Activated B cell treated with CpG ODN at 0.5 μM for 24 hours (primary cell): ENCODE measurements at places on chromosomes 16 and 17.
A peak's percentile ranks its signal among the peaks of the same experiment; 100 is the strongest.

DNA sequence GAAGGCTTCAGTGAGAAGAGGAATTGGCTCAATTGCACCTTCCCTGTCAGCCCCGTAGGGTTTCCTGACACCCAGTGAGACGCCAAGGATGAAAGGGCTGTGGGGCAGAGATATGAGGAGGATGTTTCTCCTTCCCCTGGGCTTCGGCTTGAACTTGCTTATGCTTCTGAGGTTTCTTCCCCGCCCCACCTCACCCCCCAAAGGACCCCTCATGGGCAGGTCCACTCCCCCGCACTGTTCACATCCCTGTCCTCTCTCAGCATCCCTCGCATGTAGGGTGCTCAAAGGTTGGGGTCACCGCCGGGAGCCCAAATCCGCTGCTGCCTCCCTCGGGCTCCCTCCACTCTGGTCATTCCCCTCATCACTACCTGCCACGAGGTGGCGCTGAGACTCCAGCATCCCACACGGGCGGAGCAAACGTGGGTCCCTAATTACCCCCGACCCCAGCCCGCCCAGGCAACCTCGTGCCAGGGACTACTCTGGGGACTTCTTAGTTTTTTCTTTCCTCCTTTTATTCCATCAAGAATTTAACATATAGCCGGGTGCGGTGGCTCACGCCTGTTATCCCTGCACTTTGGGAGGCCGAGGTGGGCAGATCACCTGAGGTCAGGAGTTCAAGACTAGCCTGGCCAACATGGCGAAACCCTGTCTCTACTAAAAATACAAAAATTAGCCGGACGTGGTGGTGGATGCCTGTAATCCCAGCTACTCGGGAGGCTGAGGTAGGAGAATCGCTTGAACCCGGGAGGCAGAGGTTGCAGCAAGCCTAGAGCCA is 3.3 kb upstream of the TRARG1 start:
- H3K27ac ChIP-seq: no peak overlapping the region
- no peaks in the 10 kb centered on the region for H3K36me3 ChIP-seq
- peak; percentile 65 for DNase-seq
- peak overlapping the region; percentile 65 for H3K4me3 ChIP-seq
- peaks cover 8% of the 10 kb centered on the region for H3K27me3 ChIP-seq

DNA sequence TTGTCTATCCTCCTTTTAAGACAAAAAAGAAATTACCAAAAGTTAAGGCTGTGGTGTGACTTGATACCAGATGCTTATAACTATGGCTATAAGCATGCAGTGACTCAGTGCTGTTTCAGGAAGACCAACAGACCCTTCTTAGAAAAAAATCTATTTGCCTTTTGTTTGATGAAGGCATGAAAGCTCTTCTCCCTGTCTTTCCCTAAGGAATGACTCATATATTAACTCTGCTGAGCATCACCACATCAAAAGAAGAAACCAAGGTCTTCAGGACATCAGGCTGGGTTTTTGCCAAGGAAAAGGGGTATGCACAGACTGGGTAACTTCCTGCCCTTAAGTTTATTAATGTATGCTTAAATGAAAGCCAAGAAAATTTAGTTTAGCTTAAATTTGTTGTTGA is 47.1 kb downstream of the VMP1 start:
- no peaks in the 10 kb centered on the region for H3K27me3 ChIP-seq
- peaks cover 18% of the 10 kb centered on the region for H3K4me1 ChIP-seq
- H3K27ac ChIP-seq: peak overlapping the region; percentile 56
- H3K36me3 ChIP-seq: peaks cover 24% of the 10 kb centered on the region
- no peak for DNase-seq

GRCh38 chr16:70746708-70747424 is 54.1 kb downstream of the VAC14 start:
- no peak for DNase-seq
- no peaks in the 10 kb centered on the region for H3K27me3 ChIP-seq
- H3K4me1 ChIP-seq: peaks cover 5% of the 10 kb centered on the region
- no peak overlapping the region for H3K4me3 ChIP-seq
- peaks cover 52% of the 10 kb centered on the region for H3K36me3 ChIP-seq
- no peak overlapping the region for H3K27ac ChIP-seq

DNA sequence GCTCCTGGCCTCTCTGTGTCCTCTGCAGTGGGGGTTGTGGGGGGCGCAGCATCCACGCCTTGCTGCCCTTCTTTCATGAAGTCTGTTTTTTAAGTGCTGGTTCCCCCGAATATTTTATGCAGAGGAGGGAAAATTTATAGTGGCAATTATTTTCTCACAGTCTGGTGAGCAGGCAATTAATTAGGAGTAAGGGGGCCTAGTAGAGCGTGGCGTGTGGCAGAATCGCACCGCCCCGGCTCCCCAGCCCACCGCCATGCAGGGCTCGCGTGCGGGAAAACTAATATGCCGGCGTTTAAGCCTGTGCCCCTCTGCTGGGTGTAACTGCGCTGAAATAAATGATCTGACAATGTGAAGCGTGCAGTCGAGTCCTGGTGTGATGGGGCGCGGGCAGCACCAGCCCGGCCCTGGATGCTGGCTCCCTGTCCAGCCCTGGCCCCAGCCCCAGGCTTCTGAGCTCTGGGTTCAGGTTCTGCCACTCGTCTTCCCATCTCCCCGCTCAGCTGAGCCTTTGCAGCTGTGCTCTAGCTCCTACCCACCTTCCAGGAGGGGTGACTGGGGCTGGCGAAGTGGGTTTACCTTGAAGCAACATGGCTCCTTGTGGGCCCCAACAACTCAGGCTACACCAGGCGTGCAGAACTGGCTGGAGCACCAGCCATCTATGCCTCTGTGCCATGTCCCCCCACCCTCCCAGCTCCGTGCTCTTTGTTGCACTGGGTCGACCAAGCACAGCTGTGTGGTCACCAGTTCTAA is 13.8 kb downstream of the ENGASE start:
- H3K36me3 ChIP-seq: peaks cover 29% of the 10 kb centered on the region
- H3K27ac ChIP-seq: no peak overlapping the region
- no peaks in the 10 kb centered on the region for H3K4me1 ChIP-seq
- DNase-seq: no peak

DNA sequence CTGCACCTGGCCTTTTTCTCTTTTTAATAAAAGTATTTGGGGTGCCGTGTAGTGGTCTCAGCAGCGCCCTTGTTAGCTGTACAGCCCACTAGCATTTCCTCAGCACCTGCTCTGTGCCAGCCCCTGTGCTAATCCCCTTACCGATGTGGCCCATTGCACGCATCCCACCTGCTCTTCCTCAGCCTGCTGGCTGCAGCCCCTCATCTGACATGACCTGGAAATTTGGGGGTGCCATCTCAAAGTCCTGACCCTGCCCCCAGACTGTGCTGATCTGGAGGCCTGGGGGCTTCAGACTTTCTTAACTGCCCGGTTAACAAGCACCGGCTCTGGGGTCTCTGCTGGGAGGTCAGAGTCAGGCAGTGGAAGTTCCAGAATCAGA is 10.4 kb downstream of the GPRC5C start:
- no peak for DNase-seq
- H3K27me3 ChIP-seq: peaks cover 7% of the 10 kb centered on the region
- H3K36me3 ChIP-seq: peaks cover 1% of the 10 kb centered on the region
- peak overlapping the region; percentile 63 for H3K4me3 ChIP-seq
- peaks cover 23% of the 10 kb centered on the region for H3K4me1 ChIP-seq

DNA sequence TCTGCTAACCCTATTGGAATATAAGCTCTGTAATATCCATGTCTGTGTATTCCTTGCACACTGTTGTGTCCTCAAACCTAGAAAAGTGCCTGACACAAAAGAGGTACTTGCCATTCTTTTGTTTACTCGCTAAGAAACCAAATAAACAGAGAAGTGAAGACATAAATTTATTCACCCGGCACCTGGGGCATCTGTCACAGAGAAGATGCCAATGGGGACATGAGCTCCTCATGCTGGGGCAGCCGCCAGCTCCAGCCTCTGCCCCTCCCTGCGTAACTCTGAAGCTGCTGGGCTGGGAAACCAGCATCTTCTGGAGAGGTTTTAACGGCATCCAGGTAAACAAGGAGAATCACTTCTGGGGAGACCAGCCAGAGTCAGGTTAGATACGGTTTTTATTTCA is 15.1 kb upstream of the CDRT4 start:
- no peaks in the 10 kb centered on the region for H3K36me3 ChIP-seq
- H3K4me3 ChIP-seq: no peak overlapping the region
- no peaks in the 10 kb centered on the region for H3K4me1 ChIP-seq
- no peak for DNase-seq
- no peak overlapping the region for H3K27ac ChIP-seq

GRCh38 chr17:68584581-68585303 is 16.4 kb downstream of the FAM20A start:
- H3K36me3 ChIP-seq: no peaks in the 10 kb centered on the region
- no peak for DNase-seq
- H3K4me3 ChIP-seq: no peak overlapping the region

DNA sequence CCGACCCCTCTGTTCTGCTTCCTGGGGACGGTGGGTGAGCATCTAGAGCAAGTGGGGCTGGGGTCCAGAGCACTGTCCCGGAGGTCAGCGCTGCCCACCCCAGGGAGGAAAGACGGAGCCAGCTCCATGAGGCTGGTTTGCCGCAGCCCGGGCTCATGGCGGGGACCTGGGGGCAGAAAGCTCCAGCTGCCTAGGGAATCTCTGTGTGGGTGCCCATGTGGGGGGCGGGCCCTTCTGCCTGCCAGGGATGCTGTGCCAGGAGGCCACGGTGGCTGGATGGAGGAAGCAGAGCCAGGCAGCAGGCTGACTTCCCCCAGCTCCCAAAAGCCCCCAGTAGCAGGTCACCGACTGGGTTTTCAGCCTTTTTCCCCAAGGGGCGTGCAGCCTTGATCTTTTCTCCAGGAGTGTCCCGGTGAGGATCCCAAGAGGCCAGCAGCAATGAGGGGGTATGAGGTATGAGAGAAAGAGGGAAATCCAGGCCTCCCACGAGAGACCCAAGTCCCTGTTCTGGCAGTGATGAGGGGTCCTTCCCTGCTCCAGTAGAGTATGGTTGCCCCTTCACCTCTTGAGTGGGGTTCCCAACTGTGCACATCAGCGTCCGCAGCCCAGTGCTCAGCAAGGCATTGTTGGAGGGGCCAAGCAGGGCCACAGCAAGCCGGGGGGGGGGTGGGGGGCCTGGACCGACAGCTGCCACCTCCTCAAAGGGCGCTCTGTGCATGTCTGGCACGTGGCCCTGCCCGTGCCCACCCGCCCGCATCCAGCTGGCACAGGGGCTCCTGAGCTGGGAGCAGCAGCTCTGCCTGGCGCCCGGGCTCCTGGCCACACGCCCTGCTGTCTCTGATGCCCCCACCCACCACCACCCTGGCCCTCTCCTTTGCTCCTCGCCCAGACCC is 15.6 kb upstream of the BCAR1 start:
- no peak overlapping the region for H3K27ac ChIP-seq

DNA sequence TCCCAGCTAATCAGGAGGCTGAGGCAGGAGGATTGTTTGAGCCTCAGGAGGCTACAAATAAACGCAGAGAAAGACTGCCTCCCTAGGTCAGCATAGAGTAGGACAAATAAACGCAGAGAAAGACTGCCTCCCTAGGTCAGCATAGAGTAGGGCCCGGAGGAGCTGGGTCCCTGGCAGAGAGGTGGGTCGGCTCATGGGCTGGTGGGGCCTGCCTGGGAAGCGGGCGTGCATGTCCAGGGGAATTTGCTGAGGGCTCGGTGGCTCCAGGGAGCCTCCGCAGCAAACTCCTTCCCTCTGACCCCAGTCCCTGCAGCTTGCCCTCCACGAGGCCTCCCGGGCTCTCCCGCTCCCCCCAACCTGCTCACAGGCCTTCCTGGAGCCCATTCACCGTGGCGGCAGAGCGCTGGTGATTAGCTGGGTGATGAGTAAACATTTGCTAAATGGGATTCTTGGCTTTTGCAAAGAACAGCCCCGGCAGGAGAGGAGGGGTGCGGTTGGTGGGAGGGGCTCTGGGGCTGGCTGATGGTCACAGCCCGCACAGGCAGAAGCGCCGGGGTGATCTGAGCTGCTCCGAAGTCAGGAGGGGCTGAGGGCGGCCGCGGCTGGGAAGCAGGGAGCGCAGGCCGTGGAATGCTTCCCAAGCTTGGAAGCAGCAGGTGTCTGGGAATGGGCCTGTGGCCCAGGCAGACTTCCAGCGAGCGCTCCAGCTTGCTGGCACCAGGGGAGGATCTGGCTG is 93.1 kb downstream of the RTN4RL1 start:
- H3K4me1 ChIP-seq: no peaks in the 10 kb centered on the region
- H3K36me3 ChIP-seq: no peaks in the 10 kb centered on the region
- no peaks in the 10 kb centered on the region for H3K27me3 ChIP-seq
- no peak overlapping the region for H3K27ac ChIP-seq
- no peak for DNase-seq

- no peaks in the 10 kb centered on the region for H3K27me3 ChIP-seq
- no peak overlapping the region for H3K4me3 ChIP-seq
- no peak for DNase-seq
- H3K36me3 ChIP-seq: no peaks in the 10 kb centered on the region
- no peak overlapping the region for H3K27ac ChIP-seq
- H3K4me1 ChIP-seq: no peaks in the 10 kb centered on the region
Measured at GRCh38 chr16:35516551-35516950, 2057.1 kb downstream of the TP53TG3F start.

DNA sequence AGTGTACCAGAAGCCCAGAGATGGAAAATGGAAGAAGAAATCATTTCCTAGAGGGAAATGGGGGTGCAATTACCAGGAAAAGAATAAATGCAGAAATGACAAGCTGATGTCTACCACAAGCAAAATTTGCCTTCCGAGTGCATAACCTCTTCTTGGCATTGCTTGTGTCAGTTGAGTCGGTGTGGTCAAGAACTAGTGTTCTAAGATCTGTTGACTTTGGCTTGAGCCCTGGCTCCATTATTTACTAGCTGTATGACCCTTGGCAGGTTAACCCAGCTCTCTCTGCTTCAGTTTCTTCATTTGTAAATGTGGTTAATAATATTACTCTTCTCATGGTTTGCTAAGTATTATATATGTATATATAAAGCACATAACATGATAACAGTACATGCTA is 273.0 kb upstream of the IRX5 start:
- H3K36me3 ChIP-seq: no peaks in the 10 kb centered on the region
- H3K27me3 ChIP-seq: peaks cover 9% of the 10 kb centered on the region
- H3K4me1 ChIP-seq: no peaks in the 10 kb centered on the region
- no peak overlapping the region for H3K27ac ChIP-seq
- DNase-seq: no peak

DNA sequence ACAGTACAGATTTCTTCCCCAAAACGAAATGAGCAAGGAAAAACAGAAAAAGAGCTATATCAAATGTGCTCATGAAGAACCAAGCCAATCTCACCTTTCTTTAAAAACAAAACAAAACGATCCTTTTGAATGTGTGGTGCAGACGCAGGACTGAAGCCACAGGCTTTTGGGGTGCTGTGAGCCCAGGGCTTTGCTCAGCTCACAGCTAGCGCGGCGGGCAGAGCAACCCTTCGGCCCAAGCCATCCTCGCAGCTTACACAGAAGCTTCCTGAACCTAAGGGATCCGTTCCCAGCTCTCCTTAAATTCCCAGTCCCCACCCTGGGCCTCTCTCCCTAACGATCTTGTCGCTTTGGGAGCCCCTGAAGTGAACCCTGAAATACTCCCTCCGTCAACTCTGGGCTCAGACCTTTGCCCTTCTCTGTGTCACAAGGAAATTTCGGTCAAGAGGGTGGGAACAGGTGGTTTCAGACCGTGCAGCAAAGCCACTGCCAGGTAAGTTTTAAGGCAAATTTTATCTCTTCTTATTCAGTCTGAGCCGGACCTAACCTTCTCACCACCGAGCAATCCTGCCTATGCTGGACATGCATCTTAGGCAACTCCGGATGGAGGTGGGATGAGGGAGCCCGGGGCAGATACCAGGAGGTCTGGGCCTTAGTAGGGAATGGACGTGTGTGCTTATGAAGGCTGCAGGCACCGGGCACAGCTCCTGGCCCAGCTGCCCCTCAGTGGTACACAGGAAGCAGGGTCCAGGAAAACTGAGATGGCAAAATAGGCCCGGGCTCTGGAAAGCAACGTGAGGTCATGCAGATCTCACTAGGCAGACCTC is 52.0 kb downstream of the COTL1 start:
- peaks cover 57% of the 10 kb centered on the region for H3K4me1 ChIP-seq
- DNase-seq: no peak
- H3K27ac ChIP-seq: peak overlapping the region; percentile 62
- peaks cover 67% of the 10 kb centered on the region for H3K36me3 ChIP-seq
